DMS153 (cell line): ENCODE measurements at places on chromosomes 3 and 15.

GRCh38 chr3:162348912-162349311 lies 852.3 kb downstream of the OTOL1 start:
- no peak for DNase-seq

DNA sequence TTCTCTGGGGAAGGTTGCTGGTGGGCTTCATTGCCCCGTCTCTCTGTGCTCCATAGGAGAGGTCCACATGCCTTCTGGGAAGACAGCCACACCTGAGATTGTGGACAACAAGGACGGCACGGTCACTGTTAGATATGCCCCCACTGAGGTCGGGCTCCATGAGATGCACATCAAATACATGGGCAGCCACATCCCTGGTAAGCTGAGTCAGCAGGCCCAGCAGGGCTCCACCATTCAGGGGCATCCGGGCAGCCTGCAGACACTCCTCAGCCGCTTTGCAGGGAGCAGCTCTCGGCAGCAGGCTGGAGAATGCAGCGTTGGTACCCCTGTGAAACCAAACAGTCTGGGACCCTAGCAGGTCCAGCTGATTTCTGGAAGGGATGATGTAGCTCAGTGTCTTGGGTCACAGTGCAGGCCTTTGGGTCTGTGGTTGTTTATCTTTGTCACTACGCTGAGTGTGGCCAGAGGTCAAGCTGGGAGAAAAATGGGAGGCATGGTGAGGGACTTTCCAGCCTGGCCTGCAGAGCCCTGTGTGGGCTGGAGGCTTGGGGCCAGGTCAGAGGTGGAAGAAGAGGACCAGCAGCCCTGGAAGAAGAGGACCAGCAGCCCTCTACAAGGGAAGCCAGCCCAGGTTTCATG lies 67.2 kb downstream of the DNASE1L3 start:
- no peak for DNase-seq

DNA sequence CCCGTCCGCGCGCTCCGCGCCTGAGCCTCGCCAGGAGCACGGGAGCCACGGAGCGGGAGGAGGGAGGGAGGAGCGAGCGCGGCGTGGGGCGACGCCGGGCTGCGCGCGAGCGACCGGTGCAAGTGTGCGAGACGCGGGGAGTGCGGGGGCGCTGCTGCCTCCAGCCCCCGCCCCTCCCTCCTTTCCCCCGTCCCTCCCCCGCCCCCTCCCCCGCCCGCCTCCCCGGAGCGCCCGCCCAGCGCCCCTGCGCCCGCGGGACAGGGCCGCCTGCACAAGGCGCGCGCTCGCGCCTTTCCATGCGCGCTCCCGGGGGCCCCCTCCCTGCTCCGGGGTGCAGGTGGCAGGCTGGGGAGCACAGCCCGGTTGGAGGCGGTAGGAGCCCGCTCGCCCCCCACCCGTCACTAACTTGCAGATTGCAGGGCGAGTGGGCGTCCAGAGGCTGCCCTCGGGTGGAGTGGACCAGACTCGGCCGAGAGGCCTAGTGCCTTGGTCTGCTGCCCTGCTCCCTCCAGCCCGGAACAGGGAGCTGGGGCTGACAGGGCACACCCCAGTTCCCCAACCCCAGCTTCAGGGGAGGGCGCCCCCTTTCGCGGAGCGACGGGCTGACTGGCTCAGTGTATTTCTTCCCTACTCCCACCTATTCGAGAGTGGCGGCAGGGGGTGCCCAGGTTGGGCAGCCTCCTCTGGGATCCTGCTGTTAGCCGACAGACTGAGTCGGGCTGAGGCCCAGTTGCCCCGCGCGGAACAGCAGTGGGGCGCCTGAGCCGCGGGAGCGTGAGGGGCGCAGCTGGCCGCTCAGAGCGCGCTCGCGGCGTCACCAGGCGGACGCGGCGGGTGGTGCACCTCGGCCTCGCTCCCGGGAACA lies at the start of gene WNT7A:
TSS of gene WNT7A (minus strand) at position 126 of the 865 bp plus-strand sequence. CDS start 255 bp downstream, outside the sequence.
- DNase-seq = no peak

GRCh38 chr3:11037976-11038375 lies 45.4 kb downstream of the SLC6A1 start:
- DNase-seq = no peak

DNA sequence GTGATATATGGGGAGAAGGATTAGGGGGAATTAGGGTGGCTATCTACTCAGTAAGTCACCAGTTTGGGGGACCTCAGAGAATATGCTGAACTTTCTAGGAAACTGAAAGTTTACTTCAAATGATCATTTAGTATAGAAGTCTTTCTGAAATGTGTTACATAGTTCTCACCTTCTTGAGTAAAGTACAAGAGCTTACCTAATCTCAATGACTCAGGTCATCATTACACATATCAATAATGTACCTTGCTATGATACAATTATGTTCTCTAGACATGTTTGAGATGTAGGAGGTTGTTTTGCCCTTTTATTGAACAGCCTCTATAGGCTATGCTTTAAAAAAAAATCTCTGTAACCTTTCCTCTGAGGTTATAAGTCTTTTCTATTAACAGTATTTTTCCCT lies 50.7 kb downstream of the TMEM41A start:
- DNase-seq = no peak

GRCh38 chr3:159600291-159600690 lies 388.3 kb upstream of the IL12A start:
- DNase-seq = no peak

DNA sequence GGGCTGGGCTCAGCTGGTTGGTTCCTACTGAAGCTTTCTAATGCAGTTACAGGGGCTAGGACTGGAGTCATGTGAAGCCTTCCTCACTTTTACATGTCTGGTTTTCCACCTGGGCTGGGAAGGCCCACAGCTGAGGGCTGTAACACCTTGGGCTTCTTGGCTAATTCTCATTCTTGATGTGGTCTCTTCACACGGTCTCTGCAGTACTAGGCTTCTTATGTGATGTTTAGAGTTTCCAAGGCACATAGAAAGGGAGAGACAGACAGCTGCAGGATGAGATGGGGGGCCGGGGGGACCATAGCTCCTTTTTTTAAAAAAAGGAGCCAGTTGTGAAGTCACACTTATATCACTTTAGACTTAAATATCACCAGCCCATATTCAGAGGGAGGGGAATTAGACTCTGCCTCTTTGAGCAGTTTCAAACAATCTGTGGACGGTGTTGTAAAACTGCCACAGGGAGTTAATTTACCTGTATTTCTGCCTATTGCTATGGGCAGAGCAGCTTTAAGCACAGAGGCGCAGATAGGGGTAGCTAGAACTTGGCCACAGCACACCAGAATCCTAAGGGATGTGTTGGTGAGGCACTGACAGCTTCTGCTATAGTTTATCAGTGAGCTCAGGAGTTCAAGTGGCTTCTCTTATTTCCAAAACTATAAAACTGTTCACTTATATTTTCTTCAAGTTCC lies 46.7 kb downstream of the NKIRAS1 start:
- DNase-seq = no peak

DNA sequence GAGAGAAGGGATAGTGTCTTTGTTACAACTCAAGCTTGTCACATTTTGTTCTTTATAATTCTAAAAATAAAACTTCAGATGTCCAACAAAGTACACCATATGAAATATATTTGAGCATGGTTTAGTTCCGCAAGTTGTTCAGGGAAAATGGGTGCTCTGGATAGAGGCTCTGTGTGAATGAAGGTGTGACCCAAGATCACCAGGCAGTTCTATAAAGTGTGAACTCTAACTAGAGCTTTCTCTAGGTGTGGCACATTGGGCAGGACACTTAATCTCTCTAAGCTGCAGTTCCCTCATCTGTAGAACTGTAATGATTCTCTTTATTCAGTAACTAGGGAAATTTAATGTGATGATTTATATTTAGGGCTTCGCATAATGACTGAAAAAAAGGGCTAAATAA lies 139.3 kb downstream of the BCHE start:
- DNase-seq = no peak

- DNase-seq = no peak
These were observed 97.2 kb upstream of the TJP1 start for GRCh38 chr15:29919380-29919881.

DNA sequence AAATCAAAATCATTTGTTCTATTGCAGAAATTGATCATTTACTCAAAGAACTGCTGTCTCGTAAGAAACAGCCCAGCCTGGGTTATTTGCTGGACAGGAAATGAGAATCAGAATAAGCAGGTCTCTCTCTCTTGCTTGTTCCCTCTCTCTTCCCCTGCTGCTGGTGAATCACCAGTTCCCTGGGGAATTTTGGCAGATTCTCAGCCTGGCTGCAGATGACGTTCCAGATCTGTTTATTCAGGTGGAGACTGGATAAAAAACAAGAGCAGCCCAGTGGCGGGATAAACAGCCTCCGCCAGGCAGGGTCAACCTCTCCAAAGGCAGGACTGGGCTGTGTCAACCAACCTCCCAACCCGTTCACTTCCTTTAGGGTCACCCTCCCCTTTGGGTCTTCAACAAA lies 72.1 kb downstream of the LRIG1 start:
- DNase-seq = peak; percentile 88

- DNase-seq = no peak
These were observed 129.6 kb downstream of the ADAMTS17 start for GRCh38 chr15:100211855-100212850.

GRCh38 chr3:83946049-83946448 lies 1012.7 kb upstream of the CADM2 start:
- DNase-seq = peak; percentile 9

- no peak for DNase-seq
These were observed 109.8 kb downstream of the PLCH1 start for GRCh38 chr3:155635056-155635455.

GRCh38 chr3:40980467-40980866 lies 218.8 kb upstream of the CTNNB1 start:
- DNase-seq = no peak

GRCh38 chr3:77939726-77940125 lies 899.8 kb downstream of the ROBO2 start:
- DNase-seq = no peak

DNA sequence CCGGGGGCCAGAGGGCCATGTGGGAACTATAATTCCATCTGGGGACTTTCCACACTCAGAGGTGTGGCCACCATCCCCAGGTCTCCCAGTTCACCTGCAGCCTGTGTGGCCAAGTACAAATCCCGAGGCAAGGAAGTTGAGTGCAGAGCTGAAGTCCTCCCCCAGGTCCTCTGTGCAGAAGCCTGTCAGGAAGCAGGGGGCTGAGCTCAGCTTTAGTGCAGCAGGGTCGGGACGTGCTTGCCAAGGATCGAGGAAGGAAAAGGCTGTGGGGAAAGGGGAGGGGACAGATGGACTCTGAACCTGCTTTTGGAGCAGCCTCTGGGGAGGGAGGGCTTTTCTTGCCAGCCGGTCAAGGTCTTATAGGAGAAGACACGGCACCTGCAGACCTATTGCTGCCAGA lies 67.7 kb downstream of the CHRNA7 start:
- DNase-seq = no peak

DNA sequence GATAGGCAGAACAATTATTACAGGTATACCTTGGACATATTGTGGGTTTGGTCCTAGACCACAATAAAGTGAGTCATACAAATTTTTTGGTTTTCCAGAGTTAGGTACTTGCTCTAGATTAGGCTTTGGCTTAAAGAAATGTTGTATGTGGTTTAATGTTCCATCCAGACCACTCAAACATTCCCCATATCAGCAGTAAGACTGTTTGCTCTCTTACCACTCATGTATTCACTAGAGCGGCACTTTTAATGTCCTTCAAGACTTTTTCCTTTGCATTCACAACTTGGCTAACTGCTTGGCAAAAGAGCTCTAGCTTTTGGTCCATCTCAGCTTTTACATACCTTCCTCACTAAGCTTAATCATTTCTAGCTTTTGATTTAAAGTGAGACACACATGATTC lies 250.5 kb upstream of the SETMAR start:
- no peak for DNase-seq

DNA sequence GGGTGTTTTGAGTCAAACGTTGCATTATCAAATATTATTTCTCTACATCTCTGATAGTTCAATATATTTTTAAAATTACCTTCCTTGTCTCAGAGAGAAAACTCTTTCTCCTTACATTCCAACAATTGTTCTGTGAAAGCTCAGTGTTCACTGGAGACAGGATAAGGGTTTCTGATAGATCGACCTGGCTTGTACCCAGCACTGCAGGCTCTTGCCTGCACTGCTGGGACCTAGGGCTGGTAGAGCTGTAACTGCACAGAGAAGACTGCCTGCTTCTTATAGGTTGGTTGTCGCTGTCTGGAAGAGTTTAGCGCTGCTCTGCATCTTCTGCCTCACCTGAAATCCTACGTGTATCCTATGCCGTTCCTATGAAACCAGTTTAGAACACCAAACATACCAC lies 249.9 kb upstream of the LRTM1 start:
- no peak for DNase-seq

DNA sequence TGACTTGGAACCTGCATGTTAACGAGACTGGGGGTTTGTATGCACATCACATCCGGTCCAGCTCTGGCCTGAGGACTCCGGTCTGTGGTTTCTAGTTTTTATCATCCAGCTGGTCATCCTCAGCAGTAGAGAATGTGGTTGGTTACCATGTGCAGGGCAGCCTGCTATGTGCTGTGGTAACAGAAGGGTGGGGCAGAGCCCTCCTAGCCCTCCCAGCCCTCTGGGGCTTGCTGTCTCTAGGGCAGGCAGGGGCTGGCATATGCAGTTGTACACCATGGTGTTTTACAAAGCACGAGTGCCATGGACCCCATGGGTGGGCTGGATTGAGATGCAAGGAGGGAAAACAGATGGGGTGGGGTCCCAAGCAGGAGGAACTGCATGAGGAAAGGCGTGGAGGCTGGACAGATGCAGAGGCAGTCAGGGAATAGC lies 70.2 kb downstream of the APBA2 start:
- no peak for DNase-seq

GRCh38 chr3:126679318-126679751 lies 24.4 kb upstream of the TXNRD3 start:
- peak; percentile 10 for DNase-seq

DNA sequence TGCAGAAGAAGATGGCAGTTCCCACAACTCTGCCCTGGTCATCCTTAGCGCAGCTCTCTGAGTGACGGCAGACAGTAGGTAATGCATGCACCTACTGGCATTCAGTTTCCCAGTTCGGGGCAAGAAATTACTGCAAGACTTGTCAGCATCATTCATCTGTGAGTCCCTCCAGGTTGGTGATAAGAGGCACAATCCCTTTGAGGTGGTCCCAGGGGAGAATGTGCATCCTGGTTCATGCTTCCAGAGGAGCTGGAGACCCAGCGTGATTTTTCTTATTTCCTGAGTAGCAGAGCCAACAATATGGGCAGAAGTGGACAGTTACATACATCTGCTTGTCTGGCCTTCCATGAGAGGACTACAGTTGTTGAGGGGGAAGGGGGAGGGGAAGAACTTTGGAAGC lies 235.9 kb upstream of the BHLHE40 start:
- DNase-seq = no peak

DNA sequence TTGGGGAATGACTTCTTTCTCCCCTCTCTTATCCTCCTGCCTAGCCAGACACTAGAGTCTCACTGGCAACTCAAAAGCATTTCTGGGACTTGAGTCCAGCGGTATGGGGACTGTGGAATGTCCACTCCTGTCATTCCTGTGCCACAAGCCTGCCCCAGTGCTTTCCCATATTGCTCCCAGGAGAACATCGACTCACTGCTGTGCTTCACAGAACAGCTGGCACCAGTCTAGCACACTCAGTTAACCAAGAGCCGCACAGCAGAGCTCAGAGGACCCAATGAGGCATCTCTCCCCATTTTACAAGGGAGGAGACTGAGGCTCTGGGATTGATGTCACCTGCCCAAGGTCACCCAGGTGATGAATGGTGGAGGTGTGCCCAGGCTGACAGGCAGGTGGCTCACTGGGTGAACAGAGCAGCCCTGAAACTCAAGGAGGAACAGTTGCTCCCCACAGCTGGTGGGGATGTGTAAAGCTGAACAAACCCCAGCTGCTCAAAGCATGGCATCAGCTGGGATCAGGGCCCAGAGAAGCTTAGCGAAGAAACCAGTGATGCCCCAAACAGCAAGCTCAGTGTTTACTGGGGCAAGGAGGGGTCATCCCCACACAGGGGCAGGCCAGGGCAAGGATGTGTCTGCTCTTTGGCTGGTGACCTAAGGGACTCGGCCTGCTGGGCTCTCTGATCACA lies 35.4 kb upstream of the DUSP7 start:
- no peak for DNase-seq
